Fibroblast of skin of right biceps (primary cell): ENCODE measurements at places on chromosomes 16 and 17.
A peak's percentile ranks its signal among the peaks of the same experiment; 100 is the strongest.

DNA sequence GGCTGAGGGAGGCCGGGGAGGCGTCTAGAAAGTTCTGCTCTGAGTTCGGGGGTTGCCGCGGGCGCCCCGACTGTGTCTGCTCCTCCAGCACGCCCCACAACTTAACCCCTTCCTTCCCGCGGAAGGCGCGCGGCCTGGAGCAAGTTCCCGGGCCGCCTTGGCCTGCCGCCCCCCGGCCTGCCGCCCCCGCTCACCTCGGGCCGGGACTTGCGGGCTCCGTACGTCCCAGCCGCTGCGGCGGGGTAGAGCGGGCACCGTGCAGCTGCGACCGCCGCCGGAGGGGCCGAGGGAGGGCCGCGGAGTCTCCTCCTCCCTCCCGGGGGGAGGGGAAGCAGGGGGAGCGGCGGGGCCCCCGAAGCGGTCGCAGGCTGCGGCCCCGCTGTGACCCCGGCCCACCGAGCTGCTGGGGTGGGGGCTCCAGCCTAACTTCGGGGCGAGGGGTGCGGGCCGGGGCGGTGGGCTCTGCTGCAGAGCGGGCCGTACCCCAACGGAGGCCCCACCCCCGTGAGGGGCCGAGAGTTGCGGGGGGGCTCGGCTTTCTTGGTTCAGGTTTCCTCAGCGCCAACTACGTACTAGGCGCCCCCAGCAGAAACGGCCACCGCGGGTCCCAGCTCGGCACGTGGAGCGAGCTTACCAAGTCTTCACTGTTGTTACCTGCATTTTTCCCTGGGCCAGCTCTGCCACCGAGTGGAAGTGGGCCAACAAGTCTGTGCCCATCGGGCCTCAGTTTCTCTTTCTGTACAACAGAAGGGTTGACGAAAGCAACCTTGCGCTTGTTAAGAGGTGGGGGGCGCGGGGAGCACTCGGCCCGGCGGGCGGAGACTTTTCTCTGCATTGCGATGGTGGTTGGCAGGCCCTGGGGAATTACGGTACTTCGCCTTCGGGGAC lies at the start of gene CCDC102A:
Gene CCDC102A, minus strand, starts transcription at position 266 of the 888 bp plus-strand sequence. CDS start 7,394 bp downstream, outside the sequence.
- peak; percentile 50 for DNase-seq

- no peak for DNase-seq
Measured at GRCh38 chr17:49551221-49552069, 24.2 kb upstream of the NXPH3 start.

DNA sequence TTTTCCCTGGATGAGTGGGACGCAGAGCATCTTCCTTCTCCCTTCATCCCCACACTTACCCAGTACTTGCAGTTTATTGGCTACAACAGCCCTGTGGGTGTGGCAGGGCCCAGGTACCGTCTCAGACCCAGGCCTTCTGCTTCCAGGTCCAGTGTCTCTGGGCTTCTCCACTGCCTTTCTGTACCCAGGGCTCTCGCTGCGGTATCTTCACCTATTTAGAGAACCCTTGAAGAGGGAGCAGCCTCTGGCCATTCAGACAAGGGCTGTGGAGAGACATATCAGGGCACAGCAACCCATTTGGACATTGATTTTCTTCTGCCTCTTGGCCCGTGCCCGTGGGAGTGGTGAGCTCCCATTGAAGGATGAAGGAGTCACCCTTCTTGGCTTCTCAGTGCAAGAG lies 17.3 kb downstream of the TBX4 start:
- DNase-seq = no peak

- no peak for DNase-seq
Measured at GRCh38 chr16:6284731-6285130, 1047.9 kb upstream of the RBFOX1 start.
